ENCODE measurements at places on chromosomes 2 and 18.

- no peak for DNase-seq
Measured at GRCh38 chr2:97919858-97920257, 75.9 kb downstream of the TMEM131 start.

DNA sequence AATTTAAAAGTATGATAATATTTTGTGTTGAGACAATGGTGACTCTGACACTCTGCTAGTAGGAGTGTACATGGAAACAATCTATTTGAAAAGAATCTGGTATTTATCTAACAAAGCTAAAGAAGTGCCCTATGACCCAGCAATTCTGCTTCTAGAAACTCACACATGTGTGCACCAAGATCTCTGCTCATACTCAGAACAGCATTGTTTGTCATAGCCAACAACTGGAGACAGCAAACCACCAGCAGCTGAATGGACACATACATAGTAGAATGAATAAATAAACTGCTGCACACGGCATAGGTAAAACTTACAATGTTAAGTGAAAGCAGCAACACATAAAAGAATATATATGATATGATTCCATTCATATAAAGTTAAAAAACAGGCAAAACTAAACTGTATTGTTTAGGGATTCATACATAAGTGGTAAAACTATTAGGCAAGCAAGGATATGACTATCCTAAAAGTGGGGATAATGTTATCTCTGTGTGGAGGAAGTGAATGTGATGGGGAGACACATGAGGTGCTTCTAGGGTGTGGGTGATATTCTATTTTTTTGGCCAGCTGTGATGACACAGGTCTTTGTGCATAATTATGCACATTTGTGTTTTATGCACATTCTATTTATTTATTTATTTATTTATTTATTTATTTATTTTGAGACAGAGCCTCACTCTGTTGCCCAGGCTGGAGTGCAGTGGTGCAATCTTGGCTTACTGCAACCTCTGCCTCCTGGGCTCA lies 71.1 kb downstream of the RFTN2 start:
- DNase-seq, result no peak

DNA sequence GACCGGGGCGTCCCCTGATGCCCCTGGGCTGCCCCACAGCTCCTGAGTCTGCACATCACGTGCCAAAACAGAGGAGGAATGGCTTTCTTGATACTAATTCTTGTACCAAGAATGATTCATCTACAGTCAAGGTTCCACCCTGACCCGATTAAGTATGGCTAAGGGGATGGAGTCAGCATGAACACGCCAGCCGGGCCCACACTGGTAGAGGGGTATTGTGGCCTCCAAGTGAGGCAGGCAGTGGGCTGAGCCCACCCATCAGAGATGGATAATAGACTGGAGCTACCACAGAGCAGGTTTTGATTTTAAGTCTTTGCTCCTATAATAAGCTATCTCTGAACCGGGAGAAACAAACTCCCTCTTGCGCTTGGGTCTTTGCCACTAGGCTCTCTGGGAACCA lies 17.9 kb upstream of the GNAL start:
- no peak for DNase-seq

GRCh38 chr2:268323-268722 lies 3.6 kb downstream of the ACP1 start:
- DNase-seq, result no peak

DNA sequence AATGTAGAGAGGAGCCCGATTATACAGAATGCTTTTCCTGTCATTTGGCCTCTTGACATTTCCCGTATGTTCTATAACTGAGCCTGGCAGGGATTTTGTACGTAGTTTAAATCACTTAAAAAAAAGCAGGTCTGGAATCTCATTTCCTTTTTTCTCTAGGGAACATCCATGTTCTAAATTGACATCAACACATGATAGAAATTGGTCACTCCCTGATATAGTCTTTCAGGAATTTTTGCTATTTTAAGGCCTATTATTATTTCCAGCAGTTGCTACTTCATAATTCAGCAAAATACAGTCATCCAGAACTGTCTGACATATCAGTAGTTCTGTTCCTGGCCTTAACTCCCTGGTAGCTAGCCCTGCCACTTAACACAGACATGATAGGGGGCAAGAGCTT lies 565.7 kb upstream of the ZEB2 start:
- no peak for DNase-seq

GRCh38 chr18:55252053-55252675 lies 292.9 kb upstream of the CCDC68 start:
- DNase-seq, result no peak

Measured in spinal cord (tissue), 10 donors.